HT-29 (cell line): ENCODE measurements at places on chromosomes 5 and 9.
A peak's percentile ranks its signal among the peaks of the same experiment; 100 is the strongest.

GRCh38 chr5:109454731-109455505 lies 45.1 kb upstream of the PJA2 start:
- DNase-seq = no peak

GRCh38 chr5:138932171-138932810 lies 57.2 kb upstream of the LRRTM2 start:
- DNase-seq = peak; percentile 16

GRCh38 chr5:138706655-138707480 lies 46.4 kb upstream of the CTNNA1 start:
- no peak for DNase-seq

- no peak for DNase-seq
These were observed 420.1 kb downstream of the MTRR start for GRCh38 chr5:8288897-8289516.

- DNase-seq = no peak
These were observed 89.2 kb downstream of the NDFIP1 start for GRCh38 chr5:142197781-142198180.

- no peak for DNase-seq
These were observed 3.4 kb downstream of the ALDOB start for GRCh38 chr9:101432171-101432570.

DNA sequence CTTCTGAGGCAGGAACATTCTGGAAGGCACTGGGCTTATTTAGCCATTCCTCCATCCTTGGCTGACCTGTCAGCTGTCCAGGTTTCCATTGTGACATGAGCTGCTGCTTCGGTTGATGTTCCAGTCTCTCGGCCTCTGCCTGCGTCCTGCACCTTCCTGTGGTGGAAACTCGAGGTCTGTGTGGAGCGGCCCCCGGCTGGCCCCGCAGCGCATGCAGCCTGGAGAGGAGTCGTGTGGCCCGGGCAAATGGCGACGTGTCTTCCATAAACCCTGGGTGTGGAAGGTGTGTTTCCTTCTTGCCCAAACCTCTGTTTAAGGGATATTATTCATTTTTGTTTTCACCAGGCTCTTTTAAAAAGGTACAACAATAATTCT lies 36.5 kb upstream of the SLC9A3 start:
- DNase-seq = no peak

DNA sequence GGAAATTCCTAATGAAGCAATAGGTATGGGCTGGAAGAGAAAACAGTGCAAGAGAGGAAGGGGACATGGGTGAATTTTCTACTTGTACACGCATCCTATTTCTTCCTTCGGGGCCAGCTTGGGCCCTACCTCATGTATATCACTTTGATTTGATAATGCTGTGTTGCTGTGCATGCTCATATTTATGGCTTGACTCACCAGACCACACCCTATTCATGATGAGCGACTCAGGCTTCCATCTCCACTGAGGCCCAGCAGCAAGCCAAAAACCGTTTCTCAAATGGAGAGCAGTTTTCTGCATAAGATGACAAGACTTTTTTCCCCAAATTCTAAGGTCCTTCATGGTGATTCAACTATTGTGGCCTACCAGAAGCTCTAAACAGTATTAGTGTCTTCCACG lies 2039.1 kb upstream of the CDH9 start:
- DNase-seq = no peak

- no peak for DNase-seq
These were observed 78.2 kb downstream of the RAI14 start for GRCh38 chr5:34734326-34734725.

DNA sequence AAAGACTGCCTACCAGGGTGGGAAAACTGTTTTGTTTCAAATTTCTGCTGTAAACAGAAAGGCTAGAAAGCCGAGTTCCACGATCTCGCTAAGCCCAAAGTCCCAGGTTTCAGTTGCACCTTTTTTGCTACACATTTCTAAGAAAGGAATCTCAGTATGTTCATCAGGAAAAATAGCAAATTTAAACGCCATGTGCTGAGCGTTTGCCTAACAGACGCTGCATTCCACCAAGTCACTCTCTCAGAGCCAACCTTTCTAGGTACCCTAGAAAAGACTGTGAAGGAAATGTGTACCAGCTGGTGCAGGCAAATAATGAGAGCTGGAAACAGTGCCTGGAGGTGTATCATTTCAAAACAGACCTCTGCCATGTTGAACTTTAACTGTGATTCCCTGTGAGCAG lies 71.8 kb downstream of the FRMD3 start:
- DNase-seq = no peak

GRCh38 chr9:97319395-97319794 lies 11.9 kb downstream of the CCDC180 start:
- no peak for DNase-seq

DNA sequence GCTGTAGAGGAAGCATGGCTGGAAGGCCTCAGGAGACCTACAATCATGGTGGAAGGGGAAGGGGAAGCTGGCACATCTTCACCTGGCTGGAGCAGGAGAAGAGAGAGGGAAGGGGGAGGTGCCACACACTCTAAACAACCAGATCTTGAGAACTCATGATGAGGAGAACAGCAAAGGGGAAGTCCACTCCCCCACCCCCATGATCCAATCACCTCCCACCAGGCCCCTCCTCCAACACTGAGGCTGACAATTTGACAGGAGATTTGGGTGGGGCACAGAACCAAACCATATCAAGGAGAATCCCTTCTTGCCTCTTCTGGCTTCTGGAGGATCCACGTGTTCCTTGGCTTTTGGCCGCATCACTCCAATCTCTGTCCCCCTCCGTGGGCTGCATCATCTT lies 13.1 kb upstream of the CMBL start:
- DNase-seq = no peak

GRCh38 chr9:70106571-70106970 lies 62.9 kb downstream of the MAMDC2 start:
- no peak for DNase-seq

GRCh38 chr9:20508242-20508641 lies 114.1 kb downstream of the MLLT3 start:
- DNase-seq = no peak

GRCh38 chr5:179964015-179964414 lies 56.3 kb upstream of the TBC1D9B start:
- DNase-seq = no peak

DNA sequence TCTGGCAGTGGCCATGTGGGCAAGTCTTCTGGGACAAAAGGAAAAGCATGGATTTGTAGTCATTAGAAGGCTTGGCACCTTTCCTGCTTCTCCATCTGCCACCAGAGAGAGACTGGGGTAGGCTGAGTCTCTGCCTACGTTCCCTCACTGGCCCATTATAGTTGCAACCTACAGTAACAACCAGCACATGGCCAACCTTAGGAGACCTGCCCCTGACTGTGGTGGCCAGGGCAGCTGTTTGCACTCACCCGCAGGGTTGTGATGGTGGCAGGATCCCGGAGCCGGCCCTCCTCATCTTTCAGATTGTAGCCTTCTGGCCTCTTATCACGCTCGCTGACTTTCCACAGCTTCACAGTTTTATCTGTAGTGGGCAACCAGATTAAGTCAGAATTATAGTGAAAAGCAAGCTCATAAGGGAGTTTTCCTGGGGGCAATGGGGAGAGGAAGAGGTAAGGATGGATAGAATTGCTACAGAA lies 174.9 kb upstream of the GPR151 start:
- DNase-seq = no peak

- DNase-seq = no peak
These were observed 111.3 kb downstream of the TMEM174 start for GRCh38 chr5:73284220-73284795.

GRCh38 chr5:121366515-121366914 lies 485.2 kb upstream of the FTMT start:
- no peak for DNase-seq

GRCh38 chr9:113598883-113599282 lies 135.4 kb downstream of the RGS3 start:
- no peak for DNase-seq

DNA sequence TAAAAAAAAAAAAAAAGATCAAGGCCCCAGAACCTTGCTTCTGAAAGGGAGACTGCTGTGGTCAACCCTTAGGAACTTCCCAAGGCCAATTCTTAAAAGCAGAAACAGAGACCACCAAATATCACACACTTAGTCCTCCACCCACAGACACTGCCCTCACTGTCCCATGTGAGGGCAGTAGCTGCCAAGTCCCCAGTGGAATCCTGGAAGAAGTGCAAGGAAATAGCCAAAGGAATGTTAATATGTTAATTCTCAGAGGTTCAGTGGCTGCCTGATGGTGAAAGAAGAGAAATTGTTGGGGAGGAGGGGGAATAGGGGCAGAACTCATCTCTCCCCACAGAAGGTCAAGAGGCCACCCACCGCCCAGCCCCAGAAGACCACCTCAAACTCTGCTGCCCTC lies 23.1 kb downstream of the FSTL4 start:
- DNase-seq = peak; percentile 7

GRCh38 chr5:112014783-112015395 lies 257.9 kb upstream of the NREP start:
- no peak for DNase-seq

DNA sequence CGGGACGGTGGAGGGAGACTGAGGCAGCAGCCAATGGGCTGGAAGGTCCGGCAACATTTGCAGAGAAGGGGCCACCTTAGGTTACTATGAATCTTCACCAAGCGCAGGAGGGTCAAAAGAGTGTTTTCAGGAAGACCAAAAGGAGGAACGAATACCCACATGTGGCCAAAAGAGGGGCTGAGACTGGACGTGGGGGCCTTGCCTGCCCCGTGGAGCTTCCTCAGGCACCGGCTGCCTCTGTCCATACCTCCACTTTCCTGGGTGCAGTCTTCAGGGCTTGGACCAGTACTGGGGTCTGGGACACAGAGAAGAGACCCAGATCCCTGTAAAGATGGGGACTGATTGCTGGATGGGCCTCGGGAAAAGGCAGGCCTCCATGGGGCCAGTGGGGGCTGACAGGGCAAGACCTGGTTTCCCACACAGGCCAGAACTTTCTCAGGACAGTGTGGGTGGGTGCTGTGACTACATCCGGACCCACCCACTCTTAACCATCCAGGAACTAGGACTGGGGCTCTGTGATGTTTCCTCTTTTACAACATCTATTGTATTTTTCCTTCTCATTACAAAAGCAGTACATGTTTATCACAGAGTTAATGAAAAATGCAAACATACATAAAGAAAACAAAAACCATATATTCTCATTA lies 294.7 kb downstream of the ZSWIM6 start:
- DNase-seq = no peak

DNA sequence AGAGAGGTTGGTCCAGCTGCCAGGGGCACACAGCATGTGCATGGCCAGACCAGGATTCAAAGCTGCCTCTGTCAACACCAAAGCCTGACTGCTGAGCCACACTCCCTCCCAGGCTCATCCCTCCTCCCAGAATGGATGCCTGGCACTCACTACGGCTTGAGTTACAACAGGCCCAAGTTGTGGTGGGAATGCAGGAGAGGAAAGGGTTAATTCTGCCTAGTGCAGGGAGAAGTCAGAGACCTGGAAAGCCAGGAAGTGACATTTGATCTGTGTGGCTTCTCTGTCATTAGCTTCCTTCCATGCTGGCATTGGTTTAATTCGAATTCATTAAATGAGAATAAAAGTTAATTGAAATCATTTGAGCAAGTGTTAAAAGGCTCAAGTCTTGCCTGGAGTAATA lies 150.0 kb downstream of the NSG2 start:
- no peak for DNase-seq

GRCh38 chr5:138610918-138611677 lies 35.9 kb upstream of the HSPA9 start:
- no peak for DNase-seq

GRCh38 chr5:53917095-53917494 lies 356.7 kb downstream of the NDUFS4 start:
- DNase-seq = no peak

GRCh38 chr5:129069292-129069691 lies 25.3 kb upstream of the ISOC1 start:
- no peak for DNase-seq

DNA sequence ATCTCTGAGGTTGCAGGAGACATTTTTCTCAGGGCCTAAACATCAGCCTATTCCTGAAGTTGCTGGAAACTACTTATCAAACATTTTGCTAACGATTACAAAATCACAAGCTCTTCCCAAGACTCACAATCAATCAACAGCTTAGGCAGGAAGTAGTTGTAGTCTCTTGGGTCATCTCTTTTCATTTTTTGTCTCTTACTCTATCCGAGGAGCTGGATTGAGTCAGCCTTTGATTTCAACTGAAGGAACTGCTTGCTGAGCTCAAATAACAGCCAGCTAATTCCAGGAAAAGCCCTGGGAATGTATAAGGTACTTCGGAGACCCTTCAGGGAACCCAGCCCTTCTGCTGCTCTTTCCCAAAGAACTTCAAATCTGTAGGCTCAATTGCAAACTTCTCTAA lies 398.9 kb downstream of the PLK2 start:
- DNase-seq = no peak

- no peak for DNase-seq
These were observed 2.0 kb downstream of the BASP1 start for GRCh38 chr5:17219469-17219868.

DNA sequence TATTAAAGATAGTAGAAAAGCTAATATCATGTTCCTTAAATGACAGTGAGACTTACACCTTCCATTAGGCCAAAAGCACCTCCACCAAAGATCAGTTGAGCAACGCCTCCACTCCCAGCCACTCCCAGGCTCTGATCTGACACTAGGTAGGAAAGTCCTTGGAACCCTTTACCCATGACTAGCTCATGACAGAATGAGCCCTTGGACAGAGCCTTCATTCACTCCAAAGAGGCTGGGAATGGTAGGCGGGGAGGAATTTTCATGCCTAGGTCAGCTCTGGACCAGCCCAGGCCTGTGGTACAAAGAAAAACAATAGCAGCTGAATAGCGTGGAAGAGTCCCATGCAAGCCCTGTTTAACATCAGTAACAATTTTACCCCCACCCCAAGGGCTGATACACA lies 493.7 kb downstream of the NR2F1-AS1 start:
- DNase-seq = no peak

DNA sequence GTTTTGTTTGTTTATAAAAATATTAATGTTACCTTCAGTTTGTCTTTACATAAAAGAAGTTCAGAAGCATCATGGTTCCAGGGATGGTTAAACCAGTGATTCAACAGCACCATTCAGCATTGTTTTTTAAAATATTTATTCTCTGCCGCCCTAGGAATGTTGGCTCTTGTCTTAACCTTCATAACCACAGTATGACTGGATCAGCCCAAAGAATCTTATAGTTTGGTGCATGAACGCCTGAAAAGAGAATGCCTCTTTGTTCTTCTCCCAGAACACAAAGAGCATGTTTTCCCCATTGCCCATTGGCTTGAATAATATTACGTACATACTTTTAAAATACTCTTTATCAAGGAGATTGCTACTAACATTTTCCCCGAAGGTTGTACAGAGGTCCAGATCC lies 413.4 kb downstream of the ANXA1 start:
- DNase-seq = no peak

DNA sequence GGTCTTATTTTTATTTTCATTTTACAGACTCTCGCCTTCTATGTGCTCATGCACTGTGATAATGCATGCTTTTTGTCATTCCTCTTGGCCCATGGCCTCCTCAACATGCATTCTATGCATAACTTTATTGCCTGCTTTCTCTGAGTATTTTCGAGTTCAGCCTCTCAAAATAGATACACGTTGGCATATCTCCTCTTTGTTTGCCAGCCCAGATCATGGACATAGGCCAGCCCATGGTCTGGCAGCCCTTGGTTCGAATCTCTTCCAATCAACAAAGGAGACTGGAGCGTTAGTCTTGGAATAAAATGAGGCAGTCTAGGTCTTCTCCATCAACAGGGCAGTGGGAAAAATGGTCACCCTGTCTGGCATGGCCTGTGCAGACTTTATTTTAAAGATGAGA lies 279.5 kb upstream of the ADAMTS16 start:
- no peak for DNase-seq
